ENCODE measurements at places on chromosomes 1 and 21.

DNA sequence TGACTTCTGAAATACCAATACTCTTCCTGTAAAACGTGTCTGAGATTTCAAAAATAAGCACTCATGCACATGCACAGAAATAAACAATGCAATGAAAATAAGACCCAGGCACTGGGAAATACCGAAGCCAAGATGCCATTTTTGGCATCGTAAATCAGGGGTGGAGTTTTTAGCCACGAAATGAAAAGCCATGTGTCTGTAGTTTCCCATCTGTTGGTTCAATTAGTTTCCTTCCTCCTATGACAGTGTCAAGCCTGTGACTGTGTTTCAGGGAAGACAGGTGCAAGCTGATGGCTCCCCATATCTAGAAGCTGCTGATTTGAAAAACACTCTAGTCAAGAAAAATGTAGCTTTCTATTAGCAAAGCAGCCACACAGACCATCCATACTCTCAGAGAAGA lies 480.4 kb upstream of the CAMK1G start:
- no peak for DNase-seq

DNA sequence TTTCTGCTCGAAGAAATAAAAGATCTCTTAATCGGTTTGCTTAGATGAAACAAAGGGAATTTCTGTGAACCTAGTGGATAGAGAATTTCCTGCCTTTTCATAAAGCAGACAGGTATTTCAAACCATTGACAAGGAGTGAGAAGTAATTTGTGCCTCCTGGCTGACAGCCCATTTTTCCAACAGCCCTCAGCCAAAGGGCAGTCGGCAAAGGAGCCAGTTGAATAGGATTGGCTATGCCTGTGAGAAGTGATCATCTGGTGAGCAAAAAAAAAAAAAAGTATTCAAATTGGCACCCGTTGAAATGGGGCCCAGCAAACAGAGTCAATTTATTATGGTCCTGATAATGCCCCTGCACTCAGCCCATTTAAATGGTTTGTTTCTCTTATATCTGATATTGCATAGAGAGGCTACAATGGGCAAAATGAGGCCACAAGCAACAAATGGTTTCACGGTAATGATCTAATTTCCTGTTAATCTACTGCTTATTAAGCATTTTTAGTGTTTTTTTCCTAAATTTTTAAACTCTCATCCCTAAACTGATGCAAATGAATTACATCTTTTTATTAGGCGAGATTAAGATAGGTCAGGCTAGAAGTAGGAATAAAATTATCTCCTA lies 477.5 kb downstream of the NUF2 start:
- DNase-seq: no peak

DNA sequence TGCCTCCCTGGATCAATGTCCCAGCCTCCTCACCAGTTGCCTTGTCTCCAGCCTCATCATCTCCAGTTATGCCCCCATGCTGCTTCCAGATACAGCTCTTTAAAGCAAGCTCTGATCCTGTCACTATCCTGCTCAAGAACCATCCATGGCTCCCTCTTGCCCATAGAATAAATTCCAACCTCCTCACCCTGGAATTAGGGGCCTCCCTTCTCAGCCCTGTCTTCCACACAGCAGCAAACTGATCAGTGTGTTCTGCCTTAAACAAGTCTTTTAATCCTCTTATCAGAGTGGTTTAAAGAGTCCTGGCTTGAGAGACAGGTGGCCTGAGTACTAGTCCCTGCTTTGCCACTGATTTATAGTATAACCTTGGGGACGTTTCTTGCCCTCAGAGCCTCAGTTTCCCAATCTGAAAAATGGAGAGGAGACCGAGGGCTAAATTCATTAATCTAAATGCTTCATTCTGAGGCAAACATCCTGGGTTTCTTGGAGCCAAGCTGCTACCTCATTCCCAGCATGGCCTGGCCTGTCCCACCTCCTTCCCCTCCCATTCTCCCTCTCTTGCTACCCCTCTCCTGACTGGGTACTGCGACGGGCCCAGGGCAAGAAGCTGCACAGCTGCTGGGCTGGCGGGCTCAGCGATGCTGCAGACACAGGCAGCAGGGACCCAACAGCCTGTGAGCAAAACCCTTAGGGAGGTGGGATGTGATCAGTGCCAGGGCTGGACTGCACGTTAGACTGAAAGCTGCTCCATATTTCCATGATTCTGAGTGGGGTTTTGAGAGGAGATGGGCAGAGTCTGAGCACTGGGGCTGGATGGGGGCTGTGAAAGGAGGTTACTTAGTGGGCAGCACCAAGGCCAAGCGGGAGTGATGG lies 221.4 kb downstream of the PTPRU start:
- DNase-seq: peak; percentile 69

DNA sequence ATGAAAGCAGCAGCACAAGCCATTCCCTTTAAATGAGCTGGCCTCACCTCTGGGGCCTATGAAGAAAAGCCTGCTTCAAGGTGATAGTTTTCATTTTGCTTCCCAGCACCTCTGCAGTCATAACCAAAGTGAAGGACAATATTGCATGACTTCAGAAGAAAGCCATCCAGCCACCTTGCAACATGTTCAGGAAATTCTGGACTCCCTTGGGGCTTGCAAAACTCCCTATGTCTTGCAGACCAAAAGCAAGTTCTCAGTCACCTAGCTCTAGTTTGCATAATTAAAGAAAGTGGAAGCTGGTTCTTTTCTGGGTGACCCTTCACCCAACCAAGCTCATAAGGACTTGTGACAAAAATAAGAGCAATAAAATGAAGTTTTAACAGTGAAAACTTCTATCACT lies 87.6 kb downstream of the GFI1 start:
- DNase-seq: no peak

DNA sequence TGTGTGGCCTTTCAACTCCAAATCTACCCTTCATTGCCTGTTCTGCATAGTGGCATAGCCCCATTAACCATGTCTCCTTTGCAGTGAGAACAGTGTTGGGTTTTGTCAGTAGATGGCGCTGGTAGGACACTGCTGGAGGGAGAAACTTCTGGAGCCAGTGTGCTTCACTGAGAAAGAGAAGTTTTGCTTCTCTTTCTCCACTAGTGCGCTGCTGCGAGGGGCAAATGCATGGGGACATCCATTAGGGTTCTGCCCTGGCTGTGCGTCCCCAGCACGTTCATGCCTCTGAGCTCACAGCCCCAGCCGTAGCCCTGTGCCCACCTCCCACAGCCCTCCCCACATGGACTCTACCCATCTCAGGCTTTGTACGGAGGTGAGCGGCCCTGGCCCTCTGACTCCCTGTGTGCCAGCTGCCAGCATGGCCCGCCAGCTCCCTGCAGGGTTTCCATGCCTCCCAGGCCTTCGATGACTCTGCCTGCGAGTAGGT lies 53.1 kb downstream of the RIMS3 start:
- peak; percentile 73 for DNase-seq

- DNase-seq: peak; percentile 38
Observed at GRCh38 chr1:45863218-45863617, 59.8 kb downstream of the MAST2 start.

DNA sequence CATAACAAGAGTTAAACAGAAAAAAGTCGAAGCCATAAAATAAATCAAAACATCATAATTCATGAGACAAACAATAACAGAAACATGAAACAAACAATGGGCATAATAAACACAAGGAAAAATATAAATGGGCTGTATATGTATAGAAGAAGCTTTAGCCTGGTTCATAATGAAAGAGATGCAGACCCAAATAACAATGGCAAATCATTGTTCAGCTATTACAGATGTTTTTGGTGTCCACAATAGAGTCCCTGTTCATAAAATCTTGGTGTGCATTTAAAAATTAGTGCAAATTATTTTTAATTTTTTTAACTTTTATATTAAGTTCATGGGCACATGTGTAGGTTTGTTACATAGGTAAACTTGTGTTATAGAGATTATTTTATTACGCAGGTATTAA lies 1185.9 kb upstream of the B3GALT2 start:
- DNase-seq: no peak

DNA sequence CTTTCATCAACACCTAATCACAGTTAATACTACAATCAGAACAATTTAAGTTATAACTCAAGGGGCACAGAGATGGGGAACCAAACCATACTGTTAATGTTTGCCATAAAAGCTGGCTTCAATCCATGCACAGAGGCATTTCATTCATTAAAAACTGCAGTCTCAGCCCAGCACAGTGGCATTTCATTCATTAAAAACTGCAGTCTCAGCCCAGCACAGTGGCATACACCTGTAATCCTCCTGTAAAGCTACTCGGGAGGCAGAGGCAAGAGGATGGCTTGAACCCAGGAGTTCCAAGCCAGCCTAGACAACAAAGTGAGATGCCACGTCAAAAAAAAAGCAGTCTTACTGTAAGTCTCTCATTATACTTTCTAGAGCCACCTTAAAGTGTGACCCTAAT lies 29.2 kb downstream of the ARID4B start:
- peak; percentile 28 for DNase-seq

DNA sequence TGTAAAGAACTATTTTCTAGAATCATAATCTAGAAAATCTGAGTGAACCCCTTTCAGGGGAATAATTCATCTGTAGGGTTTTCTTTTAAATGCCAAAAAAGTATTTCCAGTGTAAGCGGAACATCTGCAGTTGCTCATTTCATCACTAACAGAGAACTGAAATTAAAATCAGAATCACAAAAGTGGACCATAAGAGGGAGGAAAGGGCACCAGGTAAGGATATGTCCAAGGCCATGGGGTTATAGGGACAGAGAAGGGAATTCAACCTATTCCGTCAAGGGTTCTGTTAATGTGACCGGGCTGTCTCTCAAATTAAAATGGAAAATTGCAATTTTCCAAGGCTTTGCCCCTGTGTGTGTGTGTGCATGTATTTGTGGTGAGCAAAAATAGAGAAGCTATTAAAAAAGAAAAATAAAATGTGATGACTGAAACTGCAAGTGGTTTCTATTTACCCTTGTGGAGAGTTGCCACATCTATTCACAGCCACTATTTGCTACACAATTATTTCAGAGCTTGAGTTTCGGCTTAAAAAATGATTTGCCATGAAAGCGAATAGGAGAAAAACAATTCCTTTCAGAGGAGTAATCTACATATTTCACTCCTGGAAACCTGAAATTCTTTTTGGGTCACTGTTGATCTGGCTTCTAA lies 53.1 kb downstream of the APP start:
- DNase-seq: no peak

DNA sequence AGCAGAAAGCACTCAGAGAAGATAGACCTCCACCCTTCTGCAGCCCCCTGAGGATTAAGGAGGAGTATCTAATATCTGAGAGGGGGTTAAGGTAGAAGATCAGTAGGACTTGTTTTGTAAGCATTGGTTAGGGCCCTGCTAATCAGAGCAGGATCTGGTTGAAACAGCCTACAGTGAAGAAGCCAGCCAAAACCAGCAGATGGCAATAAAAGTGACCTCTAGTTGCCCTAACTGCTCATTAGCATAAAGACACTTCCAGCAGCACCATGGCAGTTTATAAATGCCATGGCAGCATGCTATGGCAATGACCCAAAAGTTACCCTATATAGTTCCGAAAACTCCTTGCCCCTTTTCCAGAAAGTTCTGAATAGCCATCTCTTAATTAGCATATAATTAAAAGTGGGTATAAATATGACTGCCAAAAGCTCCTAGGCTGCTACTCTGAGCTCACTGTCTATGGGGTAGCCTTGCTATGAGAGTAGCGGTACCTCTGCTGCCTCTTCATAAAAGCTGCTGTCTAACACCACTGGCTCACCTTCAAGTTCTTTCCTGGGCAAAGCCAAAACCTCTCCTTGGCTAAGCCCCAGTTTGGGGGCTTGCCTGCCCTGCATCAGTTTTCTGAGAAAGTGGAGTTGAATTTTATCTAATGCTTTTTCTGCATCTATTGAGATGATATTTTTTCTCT lies 254.2 kb downstream of the PAPPA2 start:
- no peak for DNase-seq

DNA sequence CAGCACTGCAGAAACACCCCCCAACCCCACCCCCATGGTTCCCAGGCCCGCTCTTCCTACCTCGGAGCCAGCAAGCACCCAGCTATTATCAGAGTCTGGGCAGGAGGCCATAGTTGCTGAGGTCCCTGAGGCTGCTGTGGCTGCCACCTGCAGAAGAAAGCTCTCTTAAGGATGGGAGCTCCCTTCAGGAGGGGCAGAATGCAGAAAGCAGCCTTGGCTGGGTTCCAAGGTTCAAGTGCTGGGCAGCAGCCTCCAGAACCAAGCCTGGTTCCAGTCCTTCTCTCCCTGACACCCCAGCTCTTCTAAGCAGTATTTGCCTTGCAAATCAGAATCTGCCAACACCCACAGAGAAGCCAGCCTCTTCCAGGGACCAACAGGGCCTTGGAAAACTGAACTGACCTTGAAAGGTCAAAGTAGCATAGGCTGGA lies 2.3 kb downstream of the PBXIP1 start:
- DNase-seq: no peak

GRCh38 chr21:45297329-45297728 lies 9.6 kb upstream of the POFUT2 start:
- DNase-seq: no peak

- no peak for DNase-seq
Observed at GRCh38 chr1:150876119-150876454, 312 bp downstream of the ARNT start.

GRCh38 chr1:98749152-98749756 lies 87.7 kb downstream of the SNX7 start:
- no peak for DNase-seq

DNA sequence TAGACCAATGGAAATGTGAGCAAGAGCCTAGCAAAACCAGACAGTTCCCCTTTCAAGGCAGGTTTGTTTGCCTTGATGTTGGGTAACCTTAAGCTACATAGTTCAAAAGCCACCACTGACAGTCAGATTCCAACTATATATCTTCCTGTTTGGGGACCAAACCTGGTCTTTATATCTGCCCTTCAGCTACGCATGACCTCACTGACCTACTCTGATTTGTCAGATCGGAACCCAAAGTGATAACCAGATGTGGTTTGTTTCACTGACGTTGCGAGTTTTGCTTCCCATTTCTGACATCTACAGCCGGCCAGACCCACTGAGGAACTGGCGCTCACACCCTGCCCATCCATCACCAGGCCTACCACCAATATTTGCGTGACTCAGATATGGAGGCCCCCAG lies 361.1 kb upstream of the CHRM3 start:
- no peak for DNase-seq

DNA sequence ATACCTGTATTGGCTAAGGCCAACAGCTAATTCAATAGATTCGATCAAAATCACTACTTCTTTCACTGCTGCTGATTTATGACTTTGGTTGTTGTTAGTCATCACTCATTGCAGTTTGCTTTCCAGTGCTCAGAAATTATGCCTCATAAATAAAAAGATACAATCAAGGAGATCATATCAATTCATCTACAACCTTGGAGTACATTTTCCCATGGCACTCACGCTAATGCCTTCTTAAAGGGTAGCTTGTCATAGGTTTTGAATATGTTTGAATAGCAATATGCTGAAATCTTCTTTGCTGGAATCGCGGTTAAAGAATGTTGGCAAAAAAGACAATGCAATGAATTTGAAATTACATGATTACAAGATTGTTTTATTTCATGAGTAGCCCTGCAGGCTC lies 89.9 kb downstream of the KCTD3 start:
- DNase-seq: no peak

DNA sequence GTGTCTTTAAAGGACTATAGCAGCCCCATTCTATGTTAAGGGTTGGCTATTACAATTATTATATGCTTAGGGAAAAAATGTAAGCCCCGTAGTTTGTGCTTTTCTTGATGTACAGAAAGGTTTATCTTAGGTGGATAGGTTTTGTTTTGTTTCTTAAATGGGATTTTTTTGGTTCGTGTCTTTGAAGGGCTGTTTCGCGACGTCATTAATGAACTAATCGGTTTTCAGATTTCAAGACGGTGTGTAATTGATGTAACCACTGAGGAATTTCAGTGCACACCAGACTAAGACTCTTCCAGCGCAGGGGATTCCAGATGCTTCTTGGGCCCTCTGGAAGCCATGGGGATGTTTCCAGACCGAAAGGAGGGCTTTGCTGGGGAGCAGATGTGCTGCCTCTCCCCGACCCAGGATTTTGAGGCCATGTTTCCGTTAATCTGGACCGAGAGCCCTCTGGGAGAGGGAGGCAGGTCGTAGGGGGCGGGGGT lies 4.8 kb upstream of the SIM2 start:
- peak; percentile 34 for DNase-seq

Measured in D341Med (cell line).